ACHN (cell line): ENCODE measurements at places on chromosomes 12 and 14.

- DNase-seq, result no peak
Observed at GRCh38 chr12:54980341-54980740, 4.2 kb downstream of the TESPA1 start.

DNA sequence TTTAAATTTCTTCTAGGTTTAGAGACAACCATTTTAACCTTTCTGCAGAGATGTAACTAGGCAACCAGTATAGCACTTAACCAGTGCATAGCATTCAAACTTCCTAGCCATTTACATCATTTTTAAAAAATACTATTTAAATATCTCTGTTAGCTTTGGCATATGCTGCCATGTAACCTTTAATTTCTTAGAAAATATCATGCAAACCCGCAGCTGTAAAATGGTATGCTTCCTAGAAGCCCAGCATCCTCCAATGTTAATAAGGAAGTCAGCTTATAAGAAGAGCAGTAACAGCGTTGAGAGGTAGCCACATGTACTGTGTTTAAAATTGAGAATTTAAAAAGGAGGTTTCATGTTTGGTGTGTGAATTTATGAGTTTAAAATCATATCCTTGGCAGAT, 22.8 kb downstream of the GNG2 start:
- DNase-seq, result no peak

DNA sequence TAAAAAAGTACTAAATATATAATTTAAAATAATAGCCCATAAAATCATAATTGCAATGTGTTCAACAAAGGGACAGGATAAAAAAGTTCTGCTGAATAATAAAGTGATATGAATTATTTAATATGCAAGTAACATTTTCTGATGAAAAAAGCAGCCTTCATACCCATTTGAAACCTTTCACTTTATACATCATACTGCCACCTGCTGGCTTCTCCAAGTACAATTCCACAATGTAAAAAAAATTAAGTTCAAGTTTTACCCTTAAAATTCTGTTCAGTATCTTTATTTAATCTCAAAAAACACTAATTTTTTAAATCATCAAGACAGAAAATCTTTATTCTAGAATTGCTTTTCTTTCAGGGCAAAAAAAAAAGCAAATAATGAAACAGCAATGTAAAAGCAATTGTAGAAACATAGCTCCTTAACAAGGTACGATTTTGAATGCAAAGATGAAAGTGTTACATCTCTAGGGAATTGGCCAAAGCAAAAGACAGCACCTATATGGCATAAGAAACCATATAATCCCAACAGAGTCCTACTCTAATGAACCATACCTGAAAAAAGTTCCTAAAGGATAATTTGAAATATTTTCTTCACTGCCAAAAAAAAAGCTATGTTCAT, 15.0 kb downstream of the MDM1 start:
- DNase-seq, result peak; percentile 68

GRCh38 chr14:102993523-102993922, 63.8 kb downstream of the CDC42BPB start:
- peak; percentile 35 for DNase-seq

GRCh38 chr14:89444516-89445125, 27.6 kb upstream of the FOXN3 start:
- no peak for DNase-seq

GRCh38 chr14:104879201-104879982, 14.3 kb downstream of the CEP170B start:
- no peak for DNase-seq

DNA sequence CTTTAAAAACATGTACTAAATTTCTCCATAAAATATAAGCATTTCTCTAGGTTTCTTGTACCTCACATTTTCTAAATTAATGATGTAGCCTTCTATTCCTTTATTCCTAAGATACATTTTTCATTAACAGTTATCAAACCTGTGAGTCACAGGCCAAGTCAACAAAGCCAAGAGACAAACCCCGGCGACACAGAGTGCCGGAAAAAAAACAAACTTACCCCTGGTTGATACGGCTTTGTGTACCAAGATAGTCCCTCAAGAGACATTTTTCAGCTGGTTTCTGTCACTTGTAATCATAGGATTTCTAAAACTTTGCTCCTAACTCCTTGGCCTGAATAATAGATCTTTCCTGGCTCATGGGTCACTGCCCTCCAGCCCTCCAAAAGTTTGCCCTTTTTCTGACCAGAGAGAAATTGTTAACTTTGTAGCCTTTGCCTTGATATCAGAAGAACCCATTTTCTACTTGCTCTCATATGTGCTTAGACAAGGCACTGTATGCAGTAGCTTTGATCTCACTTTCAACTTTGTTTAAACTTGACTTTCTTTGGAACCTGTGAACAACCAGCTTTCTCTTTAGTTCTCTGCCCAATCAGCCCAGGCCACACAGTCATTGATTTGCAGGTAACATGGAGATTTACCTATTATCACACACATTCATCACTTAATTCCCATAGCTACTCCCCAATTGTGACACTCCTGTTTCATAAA, 172.2 kb downstream of the PRKD1 start:
- no peak for DNase-seq

DNA sequence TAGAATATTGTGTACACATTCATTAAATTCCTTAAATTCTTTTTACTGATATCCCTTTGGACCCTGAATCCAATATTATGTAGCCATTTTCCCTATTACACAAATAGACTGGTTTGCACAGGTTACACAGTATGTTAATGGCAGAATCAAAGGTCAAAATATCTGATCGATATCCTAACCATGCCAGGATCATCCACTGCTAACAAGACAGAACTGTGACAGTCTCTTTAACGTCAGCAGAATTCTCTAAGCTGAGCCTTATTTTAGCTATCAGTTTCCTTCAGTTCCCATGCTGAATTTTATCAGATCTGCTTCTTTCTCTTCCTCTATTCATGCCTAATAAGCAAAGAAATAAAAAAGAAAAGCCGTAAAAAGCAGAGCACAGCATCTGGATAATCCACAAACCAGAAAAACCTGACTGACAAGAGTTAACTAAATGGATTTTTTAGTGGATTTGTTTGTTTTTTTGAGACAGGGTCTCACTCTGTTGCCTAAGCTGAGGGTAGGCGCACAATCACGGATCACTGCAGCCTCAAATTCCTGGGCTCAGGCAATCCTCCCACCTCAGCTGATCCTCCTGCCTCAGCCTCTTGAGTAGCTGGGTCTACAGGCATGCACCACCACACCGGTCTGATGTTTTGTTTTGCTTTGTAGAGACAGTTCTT, 130.4 kb downstream of the PAWR start:
- no peak for DNase-seq

GRCh38 chr14:32696325-32697091, 242.2 kb upstream of the NPAS3 start:
- DNase-seq, result no peak

DNA sequence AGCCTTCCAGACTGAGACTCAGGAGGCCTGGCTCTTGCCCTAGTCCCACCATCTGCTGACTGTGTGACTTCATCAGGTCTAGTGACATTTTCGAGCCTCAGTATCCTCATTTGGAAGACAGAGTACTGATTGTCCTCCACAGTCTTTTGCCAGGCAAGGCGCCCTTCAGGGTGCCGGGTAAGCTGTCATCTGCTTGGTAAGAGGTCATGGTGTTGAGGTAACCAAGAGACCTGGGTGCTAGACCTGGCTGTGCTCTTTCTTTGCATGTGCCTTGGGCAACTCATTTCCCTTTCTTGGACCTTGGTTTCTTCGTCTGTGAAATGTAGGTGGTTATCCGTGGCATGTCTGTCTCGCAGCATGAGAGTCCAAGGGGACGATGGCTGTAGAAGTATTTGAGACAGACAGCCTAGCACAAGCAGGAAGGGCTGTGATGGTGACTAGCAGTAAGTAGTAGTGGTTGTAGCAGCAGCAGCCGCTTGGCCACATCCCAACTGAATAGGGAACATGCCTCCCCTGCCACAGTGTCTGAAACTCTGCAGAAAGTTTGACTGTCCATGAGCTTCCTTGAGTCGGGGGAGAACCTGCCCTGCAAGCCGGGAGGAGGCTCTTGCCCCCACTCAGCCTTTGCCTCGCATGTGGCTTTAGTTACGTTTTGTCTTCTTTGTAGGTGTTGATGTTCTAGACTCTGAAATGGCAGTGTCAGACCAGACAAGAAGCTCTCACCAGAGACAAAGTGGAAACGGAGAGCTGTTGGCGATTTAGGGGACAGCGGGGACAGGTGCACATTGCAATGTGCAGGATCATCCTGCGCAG, 40.3 kb downstream of the EVL start:
- no peak for DNase-seq

GRCh38 chr14:53325176-53325806, 172.2 kb upstream of the DDHD1 start:
- DNase-seq, result no peak

DNA sequence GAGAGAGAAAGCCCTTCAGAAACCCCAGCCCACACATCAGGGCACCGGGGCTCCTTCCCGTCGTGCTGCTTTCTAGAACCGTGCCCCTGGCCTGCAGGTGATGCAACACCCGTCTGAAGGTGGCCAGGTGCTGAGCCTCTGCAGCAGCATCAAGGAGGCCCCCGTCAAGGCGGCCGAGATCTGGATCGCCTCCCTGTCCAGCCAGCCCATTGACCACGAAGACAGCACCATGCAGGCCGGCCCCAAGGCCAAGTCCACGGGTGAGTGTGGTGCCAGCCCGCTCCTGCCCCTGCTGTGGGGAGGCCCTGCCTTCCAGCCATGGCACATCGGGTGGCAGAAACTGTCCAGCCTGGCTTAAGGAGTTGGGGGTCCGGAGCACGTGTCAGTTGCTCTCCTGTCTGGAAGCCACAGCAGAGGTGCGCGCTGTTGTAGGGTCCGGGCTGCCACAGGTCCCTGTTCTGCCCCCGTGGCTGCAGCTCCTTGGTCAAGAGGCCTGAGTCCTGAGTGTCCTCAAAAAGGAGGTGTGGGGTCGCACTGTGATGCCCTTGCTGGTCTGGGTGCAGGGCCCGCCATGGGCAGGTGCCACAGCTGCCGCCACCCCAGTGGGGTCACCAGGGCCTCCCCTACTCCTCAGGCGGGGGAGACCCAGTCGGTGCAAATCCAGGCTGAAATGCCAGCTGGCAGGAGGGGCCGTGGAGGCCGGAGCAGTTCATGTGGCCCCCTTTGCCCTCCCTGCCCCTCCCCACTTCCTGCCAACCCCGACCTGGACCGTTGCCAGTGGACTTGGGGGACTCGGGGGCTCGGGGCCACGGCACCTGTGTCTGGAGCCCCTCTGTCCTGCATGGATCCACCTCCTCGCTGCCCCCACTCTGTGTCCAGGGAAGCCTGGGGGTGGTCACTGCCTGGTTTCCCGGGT, 31.0 kb upstream of the TEX22 start:
- no peak for DNase-seq

- DNase-seq, result no peak
Observed at GRCh38 chr12:24750263-24750662, 198.6 kb downstream of the BCAT1 start.

- peak; percentile 26 for DNase-seq
Observed at GRCh38 chr12:128920468-128920867, 67.2 kb downstream of the GLT1D1 start.

GRCh38 chr12:108373111-108373510, 34.0 kb upstream of the CMKLR1 start:
- DNase-seq, result no peak

GRCh38 chr14:26856876-26857518, 259.2 kb upstream of the NOVA1 start:
- DNase-seq, result no peak

DNA sequence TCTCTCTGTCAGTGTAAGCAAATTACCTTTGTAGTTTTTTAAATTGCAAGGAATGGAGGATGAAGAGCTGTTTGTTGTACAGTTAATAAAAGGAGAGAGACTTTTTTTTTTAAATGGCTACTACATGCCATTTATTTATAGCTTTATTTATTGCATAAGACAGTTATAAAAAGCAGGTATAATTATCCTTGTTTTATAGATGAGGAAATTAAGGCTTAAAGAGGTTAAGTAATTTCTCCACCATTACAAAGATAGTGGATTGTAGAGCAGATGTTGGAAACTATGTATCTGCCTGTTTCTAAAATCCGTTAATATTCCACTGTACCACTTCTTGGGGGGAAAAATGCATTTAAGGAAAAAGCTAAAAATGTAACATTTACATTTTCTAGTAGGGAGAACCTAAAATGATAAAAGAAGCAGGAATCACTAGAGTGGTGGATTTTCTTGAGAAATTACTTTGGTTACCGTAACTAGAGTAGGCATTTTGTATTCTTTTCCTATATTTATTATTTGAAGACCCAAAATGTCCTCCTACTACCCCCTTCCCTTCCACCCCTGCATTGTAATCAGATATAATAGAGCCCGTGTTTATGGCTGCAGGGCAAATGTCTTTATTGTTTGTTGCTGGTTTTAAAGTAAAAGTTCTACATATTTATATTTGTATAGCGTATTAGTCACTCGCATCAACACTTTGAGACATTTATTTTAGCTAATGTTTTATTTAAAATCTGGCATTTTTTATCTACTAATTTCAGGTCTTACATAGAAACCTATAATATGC, 2.3 kb downstream of the SNAPC1 start:
- no peak for DNase-seq

- no peak for DNase-seq
Observed at GRCh38 chr14:40074169-40074568, 641.9 kb upstream of the FBXO33 start.

- no peak for DNase-seq
Observed at GRCh38 chr12:89836026-89836425, 127.4 kb upstream of the ATP2B1 start.

- no peak for DNase-seq
Observed at GRCh38 chr12:76860256-76860655, 18.6 kb downstream of the CSRP2 start.

GRCh38 chr12:92055877-92056276, 89.8 kb downstream of the BTG1 start:
- DNase-seq, result no peak

DNA sequence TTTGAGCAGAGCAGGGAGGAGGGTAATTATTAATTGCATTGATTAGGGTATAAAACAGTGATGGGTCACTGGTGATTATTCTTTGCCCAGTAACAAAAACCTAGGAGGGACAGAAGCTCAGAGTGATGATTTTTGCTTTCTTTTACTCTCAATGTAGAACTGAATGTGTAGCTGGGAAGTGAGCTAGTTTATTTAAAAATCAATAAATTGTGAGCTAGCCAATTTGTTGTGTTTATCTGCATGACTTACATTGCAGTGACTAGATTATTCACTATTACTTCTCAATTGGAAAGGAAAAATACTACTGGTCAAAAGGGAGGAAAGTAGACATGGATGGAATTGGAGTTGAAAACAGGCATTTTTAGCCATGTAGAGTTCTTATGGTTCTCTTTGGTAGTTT, 107.1 kb downstream of the PLXNC1 start:
- no peak for DNase-seq

DNA sequence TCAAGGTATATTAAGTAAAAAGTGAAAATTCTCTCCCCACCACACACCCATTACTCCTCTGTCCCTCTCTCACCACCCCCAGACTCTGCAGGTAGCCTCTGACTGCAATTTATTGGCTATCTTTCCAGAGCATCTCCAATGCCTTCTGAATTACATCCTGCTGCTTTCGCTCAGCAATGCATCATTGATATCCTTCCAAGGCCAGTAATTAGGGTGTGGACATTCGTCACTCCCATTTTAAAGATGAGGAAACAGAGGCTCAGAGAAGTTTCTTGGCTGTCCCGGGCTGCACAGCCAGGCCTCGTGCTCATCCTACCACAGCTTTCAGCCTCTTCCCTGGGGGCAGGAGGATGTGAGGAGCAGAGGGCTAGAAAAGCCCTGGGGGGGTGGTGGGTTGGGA, 23.6 kb upstream of the PGF start:
- DNase-seq, result no peak

GRCh38 chr12:5220099-5220498, 176.4 kb downstream of the KCNA5 start:
- DNase-seq, result no peak
